ENCODE measurements at places on chromosomes 3 and 15.

- no peak for DNase-seq
These were observed 140.7 kb downstream of the FBLN2 start for GRCh38 chr3:13689373-13690260.

DNA sequence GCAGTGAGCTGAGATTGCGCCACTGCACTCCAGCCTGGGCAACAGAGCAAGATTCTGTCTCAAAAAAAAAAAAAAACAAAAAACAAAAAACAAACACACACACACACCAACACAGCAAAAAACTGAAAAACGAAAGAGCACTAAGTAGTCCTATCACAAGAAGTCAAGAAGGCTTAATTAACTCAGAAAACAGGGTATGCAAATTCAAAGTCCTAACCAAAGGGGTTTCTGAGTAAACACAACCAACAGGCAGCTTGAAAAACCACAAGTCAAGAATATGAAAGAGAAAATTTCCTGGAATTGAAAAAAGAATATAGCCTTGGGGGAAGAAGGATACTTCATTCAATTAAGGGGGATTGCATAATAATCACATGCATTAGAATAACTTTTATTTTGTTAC lies 37.7 kb upstream of the PARP14 start:
- no peak for DNase-seq

- DNase-seq = no peak
These were observed 31.2 kb upstream of the RIOX2 start for GRCh38 chr3:98003306-98003969.

- no peak for DNase-seq
These were observed 60.4 kb downstream of the CACNA2D2 start for GRCh38 chr3:50442945-50443579.

GRCh38 chr3:124117486-124117885 lies 125.6 kb upstream of the ROPN1 start:
- DNase-seq = no peak

DNA sequence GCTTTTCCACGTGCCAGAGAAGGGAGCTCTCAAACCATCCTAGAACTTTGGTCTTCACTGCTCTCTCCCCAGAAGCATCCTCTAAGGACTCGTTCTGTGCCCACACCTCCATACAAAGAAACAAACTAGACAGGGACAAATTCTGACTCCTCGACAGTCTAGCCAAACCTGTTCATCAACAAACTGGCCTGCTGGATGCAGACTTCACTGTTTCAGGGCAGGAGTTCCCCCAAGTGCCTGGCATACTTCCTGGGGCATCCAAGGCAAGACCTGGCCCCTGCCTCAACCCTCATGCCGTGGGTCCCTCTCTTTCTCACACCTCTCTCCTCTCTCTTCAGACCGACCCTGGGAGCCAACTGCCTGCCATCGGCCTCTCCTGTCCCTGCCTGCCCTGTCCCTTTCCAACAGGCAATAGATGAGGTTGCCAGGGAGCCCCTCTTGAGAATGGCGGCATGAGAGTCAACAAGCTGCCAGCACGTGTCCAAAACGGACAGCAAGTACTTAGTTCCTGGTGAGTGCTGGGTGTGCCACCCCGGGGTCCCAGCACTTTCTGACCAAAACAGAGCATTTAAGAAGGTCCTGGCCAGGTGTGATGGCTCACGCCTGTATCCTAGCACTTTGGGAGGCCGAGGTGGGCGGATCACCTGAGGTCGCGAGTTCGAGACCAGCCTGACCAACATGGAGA lies 79.1 kb upstream of the HES1 start:
- no peak for DNase-seq

DNA sequence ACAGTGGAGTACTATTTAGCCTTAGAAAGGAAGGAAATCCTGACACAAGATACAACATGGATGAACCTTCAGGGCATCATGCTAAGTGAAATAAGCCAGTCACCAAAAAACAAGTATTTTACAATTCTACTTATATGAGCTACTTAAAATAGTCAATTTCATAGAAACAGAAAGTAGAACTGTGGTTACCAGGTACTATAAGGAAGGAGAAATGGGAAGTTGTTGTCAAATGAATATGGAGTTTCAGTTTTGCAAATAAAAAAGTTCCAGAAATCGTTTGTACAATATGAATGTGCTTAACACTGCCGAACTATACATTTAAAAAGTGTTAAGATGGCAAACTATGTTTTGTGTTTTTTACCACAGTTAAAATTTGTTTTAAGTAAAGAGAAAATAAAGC lies 26.8 kb downstream of the TRANK1 start:
- no peak for DNase-seq

- DNase-seq = no peak
These were observed 10.0 kb downstream of the GATA2 start for GRCh38 chr3:128482666-128483656.

DNA sequence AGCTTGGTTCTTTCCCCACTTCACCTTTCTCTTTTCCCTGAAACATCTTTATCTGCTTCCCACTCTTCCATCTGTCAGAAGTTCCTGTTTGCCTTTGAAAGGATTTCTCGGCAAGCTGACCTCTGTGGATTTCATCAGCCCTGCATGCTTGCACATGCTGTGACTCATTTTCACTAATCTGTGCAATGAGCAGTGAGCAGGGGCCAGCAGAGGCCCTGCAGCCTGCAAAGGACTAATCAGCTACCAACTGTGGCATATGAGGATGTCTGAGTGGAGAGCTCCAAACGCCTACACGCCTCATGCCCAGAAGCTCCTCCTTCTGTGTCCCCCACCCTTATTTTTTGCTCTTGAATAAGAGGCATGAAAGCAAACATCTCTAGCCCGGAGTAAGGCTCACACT lies 333.0 kb upstream of the SEMA6D start:
- DNase-seq = no peak

GRCh38 chr15:51830276-51830806 lies 888 bp downstream of the TMOD3 start:
- DNase-seq = no peak

- no peak for DNase-seq
These were observed 69.6 kb downstream of the PLOD2 start for GRCh38 chr3:146091397-146091796.

- DNase-seq = no peak
These were observed 156.8 kb downstream of the RBPMS2 start for GRCh38 chr15:64618540-64618939.

GRCh38 chr3:11692532-11692813 lies 48.8 kb upstream of the VGLL4 start:
- DNase-seq = no peak

DNA sequence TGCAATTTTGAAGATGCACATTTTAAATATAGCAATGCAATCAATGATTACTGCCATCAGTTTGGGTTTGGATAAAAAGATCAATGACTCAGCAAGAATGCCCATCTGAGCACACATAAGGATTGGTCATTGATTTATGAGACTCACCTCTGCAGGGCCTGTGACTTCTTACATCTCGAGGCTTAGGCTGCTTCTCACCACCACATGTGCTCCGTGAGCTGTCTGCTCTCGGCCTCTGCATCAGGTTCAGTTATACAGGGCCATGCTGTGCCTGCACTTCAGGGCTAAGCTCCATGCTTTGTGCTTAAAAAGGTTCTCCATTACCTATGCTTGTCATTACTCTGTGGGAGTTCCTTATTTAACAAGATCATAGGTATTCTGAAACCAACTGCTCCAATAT lies 887.5 kb downstream of the DIPK2A start:
- DNase-seq = no peak

GRCh38 chr3:118587037-118587741 lies 447.5 kb downstream of the IGSF11 start:
- no peak for DNase-seq

- peak; percentile 43 for DNase-seq
These were observed 67.4 kb downstream of the NUP210 start for GRCh38 chr3:13352621-13353131.

- no peak for DNase-seq
These were observed 33.2 kb upstream of the RPP14 start for GRCh38 chr3:58272891-58273290.

GRCh38 chr3:156216852-156217251 lies 96.5 kb downstream of the KCNAB1 start:
- no peak for DNase-seq

GRCh38 chr3:183211352-183211751 lies 41.7 kb upstream of the B3GNT5 start:
- DNase-seq = no peak

DNA sequence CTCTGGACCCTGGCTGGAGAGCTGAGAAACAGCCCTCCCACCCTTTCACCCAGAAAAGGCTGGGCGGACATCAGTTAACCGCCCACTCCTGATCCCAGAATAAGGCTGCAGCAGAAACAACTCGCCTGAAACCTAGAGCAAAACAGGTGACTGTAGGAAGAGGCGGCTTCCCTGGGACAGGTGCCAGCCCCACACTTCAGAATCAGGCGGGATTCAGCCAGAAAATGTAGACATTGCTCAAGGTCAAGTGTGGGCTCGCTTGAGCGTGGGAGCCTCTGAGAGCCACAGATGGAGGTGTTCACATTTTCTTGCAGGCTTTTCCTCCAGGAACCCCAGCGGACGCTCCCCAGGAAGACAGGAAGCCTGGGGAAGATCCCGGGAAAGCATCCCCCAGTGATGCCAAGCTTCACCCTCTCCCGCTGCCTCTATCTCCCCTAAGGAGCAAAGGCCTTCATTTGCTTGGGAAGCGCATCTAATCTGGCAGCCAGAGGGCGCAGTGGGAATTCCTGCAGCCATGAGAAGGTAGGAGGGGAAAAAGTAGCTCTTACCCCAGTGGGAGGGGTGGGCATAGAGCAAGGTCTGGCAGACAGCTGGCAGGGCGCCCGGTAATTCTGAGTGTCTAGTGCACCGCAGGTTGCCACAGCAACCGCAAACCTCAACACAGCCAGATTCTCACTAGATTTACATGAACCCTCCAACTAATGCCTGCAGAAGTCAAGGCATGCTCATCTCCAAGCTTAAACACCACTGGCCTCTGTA lies 77.7 kb downstream of the OCA2 start:
- DNase-seq = peak; percentile 51

GRCh38 chr3:29746163-29746760 lies 465.4 kb downstream of the RBMS3 start:
- no peak for DNase-seq

DNA sequence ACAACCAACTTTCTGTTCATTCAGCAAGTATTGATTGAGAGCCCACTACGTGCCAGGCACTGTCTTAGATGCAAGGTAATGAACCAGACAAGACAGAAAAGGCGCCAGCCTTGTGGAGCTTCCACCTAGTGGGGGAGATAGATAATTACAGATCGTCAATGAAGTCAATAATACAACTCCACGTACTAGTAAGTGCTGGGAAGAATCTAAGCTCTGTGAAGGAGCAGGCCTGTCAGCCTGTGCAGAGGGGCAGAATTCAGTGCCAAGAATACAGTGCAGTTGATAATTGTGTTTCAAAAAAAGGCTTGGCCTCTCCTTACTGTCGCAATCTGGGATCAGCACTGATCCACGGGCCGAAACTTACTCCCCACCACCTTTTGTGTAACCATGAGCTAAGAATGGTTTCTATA lies 186.3 kb downstream of the FEZF2 start:
- no peak for DNase-seq

- DNase-seq = no peak
These were observed 34.7 kb upstream of the BNIP2 start for GRCh38 chr15:59723687-59724346.

DNA sequence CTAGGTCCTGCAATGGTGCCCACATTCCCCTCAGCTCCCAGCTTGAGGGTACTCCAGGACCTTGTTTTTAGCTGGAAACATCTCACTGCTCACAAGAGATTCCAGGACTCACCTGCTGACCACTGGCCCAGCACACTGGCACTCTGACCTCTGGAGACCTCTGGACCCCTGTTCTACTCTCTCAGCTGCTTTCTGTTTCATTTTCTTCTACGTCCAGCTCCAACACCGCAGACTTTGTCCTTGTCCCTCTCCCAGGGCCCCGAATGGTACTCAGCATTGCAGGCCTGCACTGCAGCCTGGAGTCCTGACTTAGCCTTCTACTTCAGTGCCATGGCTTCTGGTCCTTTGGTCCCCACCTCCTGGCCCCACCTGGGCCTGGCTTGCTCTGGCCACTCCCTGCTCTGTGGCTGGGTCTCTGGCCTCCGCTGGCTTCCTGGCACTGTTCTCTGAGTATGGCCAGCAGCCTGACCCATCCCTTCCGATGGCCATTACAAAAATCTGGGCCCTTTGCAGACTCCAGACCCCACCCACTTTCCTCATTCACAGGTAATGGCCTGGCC lies 27.9 kb downstream of the KY start:
- DNase-seq = no peak

- DNase-seq = no peak
These were observed 30.6 kb upstream of the CERS3 start for GRCh38 chr15:100559330-100559729.

- peak; percentile 34 for DNase-seq
These were observed 2.5 kb downstream of the TIPARP start for GRCh38 chr3:156676768-156677479.

DNA sequence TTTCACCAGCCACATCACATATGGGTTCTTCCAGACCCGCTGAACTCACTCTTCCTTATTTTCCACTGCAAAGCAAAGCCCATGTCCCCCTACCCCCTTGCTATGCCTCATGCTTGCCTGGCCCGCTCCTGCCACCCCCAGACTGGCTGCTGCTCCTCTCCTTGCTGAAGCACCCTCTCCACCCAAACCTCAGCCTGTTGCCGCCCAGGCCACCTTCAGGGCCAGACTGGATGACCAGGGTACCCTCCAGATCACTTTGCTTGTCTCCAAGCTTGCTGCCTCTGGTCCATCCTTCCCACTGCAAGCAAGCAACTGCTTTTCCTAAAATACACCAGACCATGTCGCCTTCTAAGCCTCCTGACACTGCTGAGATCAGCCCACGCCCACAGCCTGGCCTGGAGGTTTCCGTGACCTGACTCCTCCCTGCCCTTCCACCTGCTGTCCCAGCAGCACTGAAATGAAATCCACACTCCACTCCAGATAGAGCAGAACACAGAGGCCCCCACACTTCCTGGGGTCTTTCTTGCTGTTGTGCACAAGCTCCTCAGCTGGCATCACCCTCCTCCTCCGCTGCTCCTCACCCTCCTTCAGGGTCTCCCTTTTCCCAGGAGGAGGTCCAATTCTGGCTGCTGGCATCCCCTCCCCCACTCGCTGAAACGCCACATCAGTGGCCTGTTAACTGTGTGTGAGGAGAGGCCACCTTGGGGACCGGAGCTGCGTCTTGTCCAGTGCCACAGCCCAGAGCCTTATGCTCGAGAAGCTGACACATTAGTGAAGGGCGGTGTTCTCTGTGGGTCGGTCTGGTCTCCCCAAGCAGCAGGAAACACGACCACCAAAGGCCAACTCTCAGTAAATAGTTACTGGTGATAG lies 99.1 kb downstream of the ADCY5 start:
- no peak for DNase-seq

DNA sequence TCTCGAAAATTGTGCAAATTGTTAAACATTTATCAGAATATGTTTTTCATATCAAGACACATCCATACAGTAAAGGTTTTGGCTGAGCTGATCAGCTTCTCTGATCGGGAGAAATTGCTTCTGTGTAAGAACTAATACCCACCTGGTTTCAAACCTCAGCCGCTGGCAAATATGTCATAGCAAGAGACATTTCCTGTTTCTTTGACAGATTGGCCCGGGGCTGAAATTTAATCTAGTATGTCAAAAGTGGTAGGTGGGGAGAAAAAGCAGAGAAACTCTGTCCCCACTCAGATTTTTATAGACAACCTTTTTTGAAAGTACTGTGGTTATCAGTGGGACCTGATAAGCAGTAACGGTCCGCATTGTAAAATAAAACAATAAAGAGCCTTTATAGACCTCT lies 88.8 kb upstream of the SLC24A5 start:
- DNase-seq = no peak

- no peak for DNase-seq
These were observed 12.4 kb downstream of the CFAP161 start for GRCh38 chr15:81146466-81146865.

Measured in activated CD4-positive, alpha-beta T cell treated with anti-CD3 and anti-CD28 coated beads for 48 hours (primary cell).